NCI-H524 treated with DMSO at 0.1 percent for 48 hours (cell line): ENCODE measurements at places on chromosomes 3 and 15.
A peak's percentile ranks its signal among the peaks of the same experiment; 100 is the strongest.

GRCh38 chr3:160486459-160486869 is 36.9 kb upstream of the TRIM59 start:
- DNase-seq = peak; percentile 43

- DNase-seq = no peak
Measured at GRCh38 chr3:171163101-171164066, 136.9 kb upstream of the SLC2A2 start.

DNA sequence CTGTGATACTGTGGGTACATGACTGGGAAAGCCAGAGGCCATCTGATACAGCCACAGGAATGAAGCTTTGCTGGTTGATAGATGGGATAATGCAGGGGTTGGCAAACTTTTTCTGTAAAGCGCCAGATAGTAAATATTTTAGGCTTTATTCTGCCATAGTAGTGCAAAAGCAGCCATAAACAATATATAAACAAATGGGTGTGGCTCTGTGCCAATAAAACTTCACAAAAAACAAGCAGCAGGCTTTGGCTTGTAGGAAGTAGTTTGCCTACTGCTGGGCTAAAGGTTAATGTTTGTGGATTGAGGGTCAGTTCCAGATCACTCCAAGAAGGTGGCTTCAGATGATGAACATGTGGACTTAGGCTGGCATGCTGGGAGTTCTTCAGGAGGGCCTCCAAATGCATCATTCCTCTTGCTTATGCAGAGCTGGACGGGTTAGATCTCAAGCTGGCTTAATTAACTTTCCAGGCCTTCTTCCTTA is 305.7 kb downstream of the RPLP1 start:
- DNase-seq = no peak

DNA sequence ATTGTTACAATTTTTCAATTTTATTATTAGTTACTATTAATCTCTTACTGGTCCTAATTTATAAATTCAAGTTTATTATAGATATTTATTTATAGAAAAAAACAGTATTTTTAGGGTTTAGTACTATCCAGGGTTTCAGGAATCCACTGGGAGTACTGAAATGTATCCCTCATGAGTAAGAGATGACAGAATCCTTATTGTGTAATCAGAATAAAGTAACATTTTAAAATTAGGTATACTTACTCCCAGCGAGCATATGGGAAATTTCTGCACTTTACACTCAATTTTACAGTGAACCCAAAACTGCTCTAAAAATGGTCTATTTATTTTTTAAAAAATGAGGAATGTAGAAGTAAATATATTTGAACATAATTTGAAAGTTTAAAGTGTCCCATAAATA is 202.7 kb downstream of the CGGBP1 start:
- DNase-seq = no peak
